ENCODE measurements at places on chromosomes 3 and 15.

GRCh38 chr3:182794455-182795388, 1.4 kb downstream of the ATP11B start:
- no peak for DNase-seq

- no peak for DNase-seq
Observed at GRCh38 chr3:128064962-128065361, 12.7 kb downstream of the SEC61A1 start.

- DNase-seq, result no peak
Observed at GRCh38 chr3:139979991-139980390, 45.0 kb downstream of the CLSTN2 start.

DNA sequence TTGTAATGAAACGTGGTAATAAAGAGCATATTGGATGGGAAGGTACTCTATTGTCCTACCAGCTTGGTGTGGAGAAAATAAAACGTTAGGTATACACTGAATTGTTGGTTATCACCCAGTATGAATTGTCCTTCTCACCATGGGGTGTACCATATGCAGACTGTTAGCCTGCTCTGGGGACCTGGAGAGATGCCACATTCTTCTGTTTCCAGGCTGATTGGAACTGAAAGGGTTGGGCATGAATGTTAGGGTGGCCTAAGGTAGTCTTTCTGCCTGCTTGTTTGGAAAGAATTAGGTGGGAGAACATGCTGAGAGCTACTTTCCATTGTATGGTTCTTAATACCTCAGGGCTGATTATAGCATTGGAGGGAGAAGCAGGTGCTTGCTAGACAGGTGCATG, 340.6 kb downstream of the PTPRG start:
- no peak for DNase-seq

- no peak for DNase-seq
Observed at GRCh38 chr3:119829420-119829819, 47.5 kb downstream of the NR1I2 start.

GRCh38 chr3:14253022-14253706, 74.5 kb downstream of the LSM3 start:
- DNase-seq, result no peak

DNA sequence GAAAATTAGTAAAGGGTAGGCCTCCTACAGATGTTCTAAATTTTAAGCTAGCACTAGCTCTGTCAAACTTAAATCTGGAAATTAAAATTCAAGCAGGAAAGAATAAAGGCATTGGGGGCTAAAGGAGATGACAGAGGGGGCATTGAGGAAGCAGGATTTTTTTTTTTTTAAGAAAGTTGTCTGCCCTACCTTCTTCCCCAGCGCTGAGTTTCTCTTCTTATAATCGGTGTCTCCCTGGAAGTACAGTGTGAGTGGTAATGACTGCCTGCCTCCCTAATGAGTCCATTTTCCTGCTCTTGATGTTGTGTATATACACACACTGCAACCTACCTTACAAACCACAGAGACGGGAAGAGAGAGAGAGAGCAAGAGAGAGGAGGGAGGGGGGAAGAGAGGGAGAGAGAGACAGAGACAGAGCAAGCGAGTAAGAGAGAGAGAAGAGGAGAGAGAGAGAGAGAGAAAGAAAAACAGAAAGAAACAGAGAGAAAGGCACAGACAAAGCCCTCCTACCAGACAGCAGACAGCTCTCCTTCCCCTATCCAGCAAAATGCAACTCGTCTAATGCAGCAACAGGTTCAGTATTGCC, 47.0 kb downstream of the ZBTB20 start:
- no peak for DNase-seq

- no peak for DNase-seq
Observed at GRCh38 chr3:196340466-196340865, 2.3 kb upstream of the TM4SF19 start.

DNA sequence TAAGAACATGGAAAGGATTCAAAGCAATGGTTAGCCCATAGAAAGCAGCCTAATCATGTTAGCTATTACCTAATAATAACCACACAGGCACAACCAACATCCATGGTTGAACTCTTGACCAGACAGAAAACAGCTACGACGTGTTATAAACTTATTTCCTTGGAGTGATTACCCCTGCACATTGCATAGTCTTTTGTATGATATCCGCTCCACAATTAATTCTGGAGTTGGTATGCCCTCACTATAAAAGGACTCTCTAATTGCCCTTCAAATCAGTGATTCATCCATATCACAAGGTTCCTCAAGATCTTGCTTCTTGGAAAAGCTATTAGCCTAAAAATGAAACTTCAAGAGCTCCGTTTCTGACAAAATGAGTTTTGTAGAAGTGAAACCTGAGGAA, 117.9 kb downstream of the SYNPR start:
- no peak for DNase-seq

DNA sequence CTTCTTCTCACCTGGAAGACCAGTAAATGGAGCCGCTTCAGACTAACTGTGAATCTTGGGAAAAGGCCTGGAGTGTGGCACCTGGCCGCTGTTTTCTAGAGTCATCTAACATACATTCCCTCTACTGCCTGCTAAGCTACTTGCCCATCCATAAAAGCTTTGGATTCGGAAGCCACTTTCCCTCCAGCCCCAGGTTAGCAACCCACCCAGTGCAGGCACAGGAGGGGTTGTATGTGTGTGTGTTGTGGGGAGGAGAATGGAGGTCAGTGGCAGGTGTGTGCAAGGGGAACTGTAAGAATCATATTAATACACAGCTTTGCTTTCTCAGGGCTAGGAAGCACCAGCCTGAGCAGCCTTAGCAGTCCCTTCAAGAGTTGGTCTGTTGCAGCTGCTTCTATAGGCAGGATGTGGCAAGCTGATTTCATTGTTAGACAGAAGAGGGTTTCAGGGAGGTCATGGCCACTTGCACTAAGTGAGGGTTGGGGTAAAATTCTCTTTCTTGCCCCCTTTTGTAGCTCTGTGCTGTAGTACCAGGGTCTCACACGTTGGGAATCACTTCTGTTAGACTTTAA, 8.9 kb downstream of the NSUN3 start:
- DNase-seq, result no peak

DNA sequence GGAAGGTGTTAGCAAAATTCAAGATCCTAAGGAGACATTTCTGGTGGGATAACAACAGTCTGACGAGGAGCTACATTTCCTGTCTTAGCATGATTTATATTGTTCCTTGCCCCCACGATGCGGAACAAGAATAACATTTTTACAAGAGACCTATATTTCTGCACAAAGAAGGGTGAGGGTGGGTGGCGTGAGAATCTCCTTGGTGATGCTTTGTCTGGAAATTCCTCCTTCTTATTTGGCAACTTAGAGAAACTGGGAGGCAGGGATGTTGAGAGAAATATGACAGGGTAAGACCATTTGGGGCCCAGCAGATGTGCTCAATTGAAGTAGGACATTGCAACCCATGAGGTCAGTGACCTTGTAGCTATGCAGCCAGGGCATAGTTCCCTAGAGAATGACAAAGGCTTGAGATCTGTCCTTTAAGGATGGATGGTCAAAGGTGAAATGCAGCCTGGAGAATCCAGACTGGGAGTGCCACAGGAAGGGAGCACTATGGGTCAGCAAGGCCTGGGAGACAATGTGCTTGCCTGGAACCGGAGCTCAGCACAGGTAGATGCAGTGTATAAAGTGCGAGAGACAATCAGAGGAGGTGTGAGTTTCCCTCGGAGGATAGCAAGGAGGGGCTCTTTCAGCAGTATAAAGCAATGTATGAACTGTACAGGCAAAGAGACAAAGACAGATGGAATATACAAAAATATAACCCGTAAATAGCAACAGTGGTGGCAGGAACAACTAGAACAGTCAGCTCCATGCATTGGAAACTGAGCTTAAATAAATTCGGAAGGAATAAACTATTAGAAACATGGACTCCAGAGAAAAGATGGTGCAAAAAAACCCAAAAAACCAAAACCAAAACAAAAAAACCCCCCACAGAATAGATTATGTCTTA, 317.6 kb upstream of the TBL1XR1 start:
- DNase-seq, result no peak

- DNase-seq, result no peak
Observed at GRCh38 chr3:125179143-125179883, 33.2 kb downstream of the SLC12A8 start.

DNA sequence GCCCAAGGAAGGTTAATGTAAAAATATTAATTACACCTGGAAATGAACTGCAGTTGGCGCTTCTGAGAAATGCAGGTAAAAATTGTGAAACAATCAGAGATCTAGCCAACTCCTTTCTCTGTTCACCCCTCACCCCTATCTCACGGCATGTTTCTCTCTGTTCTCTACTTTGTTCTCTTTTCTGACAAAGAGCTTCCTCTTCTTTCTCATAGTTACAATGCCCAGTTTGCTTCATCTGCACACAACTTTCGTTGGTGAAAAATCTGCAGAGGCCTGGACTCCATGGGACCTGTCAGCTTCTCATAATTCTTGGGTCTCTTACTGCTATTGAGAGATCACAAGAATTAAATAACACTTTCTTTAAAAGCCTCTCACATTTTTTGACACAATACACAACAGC, 212.9 kb upstream of the LRRN1 start:
- DNase-seq, result no peak

- no peak for DNase-seq
Observed at GRCh38 chr15:74411686-74412085, 22.1 kb downstream of the SEMA7A start.

GRCh38 chr3:195807681-195808121, 4.0 kb downstream of the MUC4 start:
- no peak for DNase-seq

- no peak for DNase-seq
Observed at GRCh38 chr3:134931045-134931785, 136.2 kb downstream of the EPHB1 start.

- no peak for DNase-seq
Observed at GRCh38 chr3:124412644-124413043, 317.6 kb upstream of the UMPS start.

GRCh38 chr3:143843587-143843986, 4.7 kb downstream of the SLC9A9 start:
- DNase-seq, result no peak

GRCh38 chr3:143158014-143158988, 38.7 kb downstream of the CHST2 start:
- DNase-seq, result no peak

DNA sequence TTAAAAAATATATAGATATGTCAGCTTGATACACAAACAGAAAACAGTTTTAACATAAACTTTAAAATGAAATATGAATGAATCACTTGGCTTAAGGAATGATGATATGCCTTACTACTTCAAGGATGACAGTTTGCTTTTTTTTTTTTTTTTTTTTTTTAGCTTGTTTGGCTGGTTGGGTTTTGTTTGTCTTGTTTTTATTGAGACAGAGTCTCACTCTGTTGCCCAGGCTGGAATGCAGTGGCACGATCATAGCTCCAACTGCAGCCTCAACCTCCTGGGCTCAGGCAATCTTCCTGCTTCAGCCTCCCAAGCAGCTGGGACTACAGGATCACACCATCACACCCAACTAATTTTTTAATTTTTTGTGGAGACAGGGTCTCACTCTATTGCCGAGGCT, 14.5 kb downstream of the LRRC2 start:
- DNase-seq, result no peak

- DNase-seq, result no peak
Observed at GRCh38 chr3:89955156-89955555, 847.7 kb downstream of the EPHA3 start.

- DNase-seq, result no peak
Observed at GRCh38 chr3:50381383-50381782, 22.1 kb upstream of the TMEM115 start.

DNA sequence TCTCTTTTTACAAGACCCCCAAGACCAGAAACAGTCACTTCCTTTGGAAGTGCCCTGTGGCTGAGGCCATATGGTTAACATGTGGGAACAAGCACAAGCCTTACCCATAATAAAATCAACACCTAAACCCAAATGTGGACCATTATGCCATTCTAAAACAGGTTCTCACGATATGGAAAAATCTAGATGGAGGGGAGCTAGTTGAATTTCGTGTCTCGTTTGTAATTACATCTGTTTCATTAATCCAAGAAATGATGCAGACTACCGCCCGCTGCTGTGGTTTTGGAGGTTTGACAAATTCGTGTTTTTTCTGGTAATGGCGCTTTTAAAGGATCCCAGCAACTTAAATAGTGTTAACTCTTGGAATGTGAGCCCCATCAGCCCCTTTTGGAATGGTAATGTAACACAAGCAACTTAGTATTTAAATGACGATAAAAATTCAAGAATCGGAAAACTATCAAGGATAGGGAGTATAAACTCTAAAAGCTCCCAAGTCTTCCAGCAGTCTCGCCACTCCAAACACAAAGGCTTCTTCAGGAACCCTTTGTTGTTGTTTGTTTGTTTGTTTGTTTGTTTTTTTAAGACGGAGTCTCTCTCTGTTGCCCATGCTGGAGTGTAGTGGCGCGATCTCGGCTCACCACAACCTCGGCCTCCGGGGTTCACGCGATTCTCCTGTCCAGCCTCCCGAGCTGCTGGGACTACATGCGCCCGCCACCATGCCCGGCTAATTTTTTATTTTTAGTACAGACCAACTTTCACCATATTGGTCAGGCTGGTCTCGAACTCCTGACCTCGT, 1.1 kb downstream of the CNBP start:
- no peak for DNase-seq

- no peak for DNase-seq
Observed at GRCh38 chr3:147616998-147617619, 207.9 kb downstream of the ZIC1 start.

DNA sequence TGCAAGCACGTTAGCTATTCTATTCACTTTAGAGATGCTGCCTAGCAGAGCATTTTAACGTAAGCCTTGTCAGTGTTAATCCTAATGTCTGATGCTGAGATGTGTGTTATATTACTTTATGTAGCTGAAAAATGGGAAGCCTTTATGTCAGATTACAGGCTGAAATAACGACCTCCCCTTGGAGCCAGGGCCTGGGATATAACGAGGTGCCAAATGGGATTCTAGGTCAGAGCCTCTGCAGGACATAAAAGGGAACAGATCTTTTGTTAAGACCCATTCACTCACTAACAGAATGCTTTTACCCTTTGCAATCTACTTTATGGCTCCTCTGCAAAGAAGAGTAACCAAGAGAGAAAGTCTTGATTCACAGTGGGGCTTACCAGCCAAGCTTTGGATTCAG, 815.5 kb upstream of the CFAP20DC start:
- no peak for DNase-seq

DNA sequence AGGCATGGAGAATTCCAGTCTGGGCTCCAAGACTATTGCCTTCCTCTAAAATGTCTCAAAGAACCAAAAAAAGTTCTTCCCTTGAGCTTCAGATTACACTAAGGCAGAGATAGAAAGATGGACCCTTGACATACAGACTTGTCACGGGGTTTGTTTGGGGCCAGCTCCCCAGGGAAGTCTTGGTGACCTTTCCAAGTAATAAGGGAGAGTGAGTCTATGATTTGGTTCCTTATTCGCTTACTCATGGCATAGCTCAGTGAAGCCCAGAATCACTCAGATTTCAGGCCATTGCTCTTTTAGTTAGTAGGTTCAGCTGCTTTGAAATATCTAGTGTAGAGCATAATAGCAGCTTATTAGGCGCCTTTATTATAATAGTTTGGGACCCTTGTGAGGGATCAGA, 90.3 kb downstream of the PLCL2 start:
- no peak for DNase-seq

DNA sequence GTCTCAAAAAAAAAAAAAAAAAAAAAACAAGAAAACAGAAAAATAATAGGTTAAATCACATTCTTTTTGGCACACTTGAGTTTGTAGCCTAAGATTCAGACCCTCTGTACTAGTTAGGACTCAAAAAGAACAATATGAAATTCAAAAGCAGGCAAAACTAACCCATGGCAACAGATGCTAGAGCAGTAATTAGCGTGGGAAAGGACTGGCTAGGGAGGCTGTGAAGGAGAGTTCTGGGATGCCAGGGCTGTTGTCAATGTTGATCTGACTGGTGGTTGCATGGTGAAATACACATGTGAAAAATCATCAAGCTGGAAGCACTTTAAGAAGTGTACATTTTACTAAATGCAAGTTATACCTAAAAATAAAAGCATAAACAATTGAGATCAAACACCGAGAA, 35.6 kb downstream of the KLHL6 start:
- DNase-seq, result no peak

GRCh38 chr15:48413304-48413703, 82.1 kb downstream of the DUT start:
- DNase-seq, result no peak

All from stimulated activated CD8-positive, alpha-beta memory T cell treated with anti-CD3 and anti-CD28 coated beads, Interleukin-2, amount 100 ng/mL, for 1 hour (primary cell).